ENCODE measurements at places on chromosomes 7 and 10.

DNA sequence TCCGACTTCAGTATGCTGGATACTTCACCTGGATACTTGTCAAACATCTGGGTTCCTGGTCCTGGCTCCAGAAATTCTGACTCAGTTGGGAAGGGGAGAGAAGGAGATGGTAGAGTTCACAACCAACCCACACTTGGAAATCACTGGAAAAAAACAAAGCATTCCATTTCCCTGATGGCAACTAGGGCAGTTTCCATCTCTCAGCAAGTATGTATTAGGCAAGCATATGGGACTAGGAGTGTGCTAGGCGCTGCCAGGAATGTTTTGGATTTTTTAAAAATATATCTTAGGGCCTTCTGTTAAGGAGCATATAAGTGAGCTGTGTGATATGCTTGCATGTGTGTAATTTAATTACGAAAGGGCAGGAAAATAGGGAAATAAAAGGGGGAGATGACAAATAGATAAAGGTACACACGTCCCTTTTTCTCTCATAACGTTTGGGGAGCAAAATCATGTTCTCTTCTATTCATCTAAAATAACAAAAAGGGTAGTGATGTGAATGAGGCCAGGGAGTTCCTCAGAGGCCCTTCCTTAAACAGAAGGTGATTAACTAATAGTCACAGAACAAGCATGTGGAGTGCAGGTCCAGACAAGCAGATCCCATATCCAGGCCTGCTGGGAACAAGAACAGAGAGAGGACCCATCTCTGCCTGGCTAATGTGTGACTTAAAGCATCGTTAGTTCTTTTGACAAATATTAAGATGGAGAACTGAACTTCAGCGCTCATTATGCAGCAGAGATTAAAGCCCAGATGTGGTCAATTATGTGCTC is 64.5 kb upstream of the NFE2L3 start:
- DNase-seq = no peak

GRCh38 chr7:801940-802381 is 30.3 kb upstream of the SUN1 start:
- DNase-seq = no peak

- DNase-seq = no peak
Measured at GRCh38 chr7:44430054-44430453, 60.4 kb downstream of the NUDCD3 start.

- no peak for DNase-seq
Measured at GRCh38 chr7:35551321-35552081, 143.4 kb downstream of the HERPUD2 start.

- no peak for DNase-seq
Measured at GRCh38 chr10:28769091-28769604, 91.8 kb downstream of the BAMBI start.

GRCh38 chr10:110650265-110650668 is 6.1 kb downstream of the RBM20 start:
- no peak for DNase-seq

GRCh38 chr10:129810-130209 is 5.4 kb upstream of the ZMYND11 start:
- DNase-seq = no peak

GRCh38 chr7:31642681-31643115 is 44.3 kb upstream of the PPP1R17 start:
- DNase-seq = no peak

GRCh38 chr10:127349737-127350136 is 153.3 kb upstream of the INSYN2A start:
- DNase-seq = no peak

- DNase-seq = no peak
Measured at GRCh38 chr7:103765901-103766300, 223.6 kb downstream of the RELN start.

- DNase-seq = no peak
Measured at GRCh38 chr7:78448911-78449310, 650.3 kb downstream of the PHTF2 start.

- no peak for DNase-seq
Measured at GRCh38 chr7:105768898-105769507, 107.4 kb downstream of the ATXN7L1 start.

- DNase-seq = no peak
Measured at GRCh38 chr10:12783293-12783692, 218.2 kb downstream of the CCDC3 start.

GRCh38 chr10:14686356-14686755 is 88.3 kb downstream of the FAM107B start:
- no peak for DNase-seq

GRCh38 chr7:135359615-135360014 is 126.0 kb downstream of the STRA8 start:
- no peak for DNase-seq

DNA sequence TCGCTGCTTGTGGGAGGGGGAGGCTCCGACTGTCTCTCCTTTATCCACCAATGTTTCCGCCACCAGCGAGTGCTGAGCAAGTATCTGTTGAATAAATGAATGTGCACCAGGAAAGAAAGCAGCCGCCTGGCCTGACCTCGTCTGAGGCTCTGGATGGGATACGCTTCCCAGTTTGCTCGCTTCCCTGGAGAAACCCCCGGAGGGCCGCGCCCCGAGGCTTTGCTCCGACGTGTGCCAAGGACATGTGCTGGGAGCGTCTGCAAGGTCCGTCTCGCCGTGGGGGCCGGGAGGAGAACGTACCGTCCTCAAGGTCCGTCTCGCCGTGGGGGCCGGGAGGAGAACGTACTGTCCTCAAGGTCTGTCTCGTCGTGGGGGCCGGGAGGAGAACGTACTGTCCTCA is 536.4 kb downstream of the DNAJB6 start:
- no peak for DNase-seq

- DNase-seq = no peak
Measured at GRCh38 chr7:117674617-117675016, 194.8 kb downstream of the CFTR start.

DNA sequence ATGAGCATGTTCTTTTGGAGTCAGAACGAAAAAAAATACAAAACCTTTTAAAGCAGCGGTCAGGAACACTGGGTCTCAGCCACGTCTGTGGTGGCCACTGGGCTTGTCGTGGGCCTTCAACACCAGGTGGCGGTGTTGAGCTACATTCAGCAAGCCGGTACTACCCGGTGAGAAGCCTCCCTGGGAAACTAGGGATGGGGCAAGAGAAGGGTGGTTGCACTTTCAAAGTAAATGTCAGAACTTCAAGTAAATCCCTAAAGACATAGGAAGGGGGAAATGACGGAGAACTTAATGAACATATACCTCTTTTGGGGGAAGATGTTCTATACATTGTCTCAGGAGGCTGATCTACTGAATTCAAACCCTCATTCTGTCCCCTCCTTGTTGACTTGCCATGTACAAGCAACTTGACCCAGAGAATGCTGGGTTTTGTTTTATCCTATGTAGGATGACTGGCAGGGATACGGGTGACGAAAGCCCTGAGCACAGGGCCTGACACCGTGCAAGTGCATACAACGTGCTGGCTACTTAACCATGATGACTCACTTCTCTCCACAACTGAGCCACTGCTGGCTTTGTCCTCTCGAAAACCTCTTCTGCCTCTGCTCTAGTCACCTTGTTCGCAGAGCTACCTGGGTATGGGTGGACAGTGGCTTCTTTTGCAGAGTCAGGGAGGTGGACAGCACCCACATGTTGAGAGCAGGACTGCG is 49.0 kb upstream of the BAMBI start:
- peak; percentile 80 for DNase-seq

GRCh38 chr7:29556405-29557195 is 7.0 kb upstream of the PRR15 start:
- no peak for DNase-seq

DNA sequence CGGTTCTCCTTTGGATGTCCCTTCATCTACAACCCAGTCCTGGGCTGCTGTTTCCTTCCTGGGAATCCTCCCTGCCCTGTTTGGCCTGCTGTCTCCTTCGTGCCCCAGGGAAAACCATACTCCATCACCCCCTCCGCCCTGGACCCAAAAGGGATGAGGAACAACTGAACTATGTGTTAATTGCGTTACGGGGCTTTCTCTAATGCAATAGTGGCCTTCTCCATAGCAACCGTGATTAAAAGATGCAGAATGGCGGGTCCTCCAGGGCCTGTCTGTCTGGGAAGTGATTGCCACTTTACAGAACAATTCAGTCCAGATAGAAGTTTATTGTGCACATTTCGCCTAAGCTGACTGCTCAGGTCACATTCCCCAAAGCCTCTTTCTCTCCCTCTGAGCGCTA is 112.0 kb upstream of the FGFR2 start:
- DNase-seq = no peak

- DNase-seq = no peak
Measured at GRCh38 chr7:105502173-105502572, 19.9 kb downstream of the PUS7 start.

DNA sequence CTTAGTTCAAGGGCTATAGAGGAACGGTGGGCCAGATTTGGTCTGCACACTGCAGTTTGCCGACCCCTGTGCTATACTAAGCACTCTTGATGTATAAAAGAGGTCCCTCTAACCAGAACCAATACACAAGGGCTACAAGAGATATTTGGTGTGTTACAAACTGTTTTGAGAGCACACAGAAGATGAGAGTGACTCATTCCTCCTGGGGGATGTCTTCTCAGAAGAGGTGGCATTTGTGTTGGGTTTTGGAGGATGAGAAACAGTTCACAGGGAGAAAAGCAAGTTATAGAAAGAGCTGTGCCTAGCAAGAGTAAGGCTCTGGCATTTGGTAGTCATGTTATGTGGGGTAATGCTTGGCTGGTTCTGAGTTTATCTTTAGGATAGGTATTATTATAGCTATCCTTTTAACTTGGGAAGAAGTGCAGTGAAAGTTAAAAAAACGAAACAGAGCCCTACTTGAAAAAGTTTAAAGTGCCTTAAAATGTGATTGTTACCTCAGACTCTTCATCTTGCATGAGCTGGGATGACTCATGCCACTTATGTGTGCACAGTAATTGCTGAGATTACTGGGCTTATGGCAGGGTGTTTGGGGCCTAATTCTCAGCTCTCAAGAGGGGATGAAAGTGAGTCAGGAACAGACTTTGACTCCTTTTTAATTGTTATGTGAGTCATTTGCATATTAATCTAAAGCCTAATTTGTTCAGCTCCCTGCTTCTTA is 160.4 kb downstream of the KIF20B start:
- DNase-seq = no peak

DNA sequence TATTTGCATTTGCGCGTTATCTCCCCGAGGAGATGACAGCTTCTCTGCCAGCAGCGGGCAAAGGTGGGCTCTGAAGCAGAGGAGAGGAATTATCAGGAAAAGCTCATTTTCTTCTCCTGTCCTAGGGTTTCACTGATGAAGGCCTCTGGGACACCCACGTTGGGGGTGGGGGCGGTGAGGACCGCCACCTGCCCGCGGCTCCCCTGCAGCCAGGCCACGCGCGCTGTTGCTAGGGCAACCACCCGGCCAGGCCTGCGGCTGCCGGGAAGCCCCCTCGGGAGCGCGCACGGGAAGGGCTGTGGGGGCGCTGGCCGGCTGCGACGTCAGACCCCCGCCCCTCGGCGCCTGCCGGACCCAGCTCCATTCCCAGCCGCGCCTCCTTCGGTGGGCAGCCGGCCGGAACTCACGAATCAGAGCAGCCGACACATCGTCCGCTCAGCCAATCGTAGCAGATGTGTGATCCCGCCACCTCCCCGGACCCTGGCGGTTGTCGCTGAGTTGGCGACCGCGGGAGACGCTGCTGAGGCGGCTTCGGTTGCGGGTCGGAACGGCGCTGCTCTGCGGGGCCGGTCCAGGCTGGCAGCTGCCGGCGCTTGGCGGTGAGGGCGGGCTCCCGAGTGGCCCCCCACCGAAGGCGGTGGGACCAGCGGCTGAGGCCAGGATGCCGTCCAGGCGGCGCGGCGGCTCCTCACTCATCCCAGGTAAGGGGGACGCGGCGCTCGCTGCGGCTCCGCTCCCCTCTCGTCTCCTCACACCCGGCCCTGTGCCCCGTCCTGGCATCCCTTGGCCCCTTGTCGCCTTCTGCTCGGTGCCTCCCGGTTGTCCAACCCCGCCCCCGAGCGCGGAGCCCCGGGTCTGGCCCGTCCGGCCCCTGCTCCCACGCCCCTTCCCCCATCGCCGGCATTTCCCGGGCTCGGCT is at the start of gene TPST1:
TSS of gene TPST1 (plus strand) at position 513 of the 919 bp plus-strand sequence. CDS start 35,092 bp downstream, outside the sequence.
- DNase-seq = peak; percentile 92

DNA sequence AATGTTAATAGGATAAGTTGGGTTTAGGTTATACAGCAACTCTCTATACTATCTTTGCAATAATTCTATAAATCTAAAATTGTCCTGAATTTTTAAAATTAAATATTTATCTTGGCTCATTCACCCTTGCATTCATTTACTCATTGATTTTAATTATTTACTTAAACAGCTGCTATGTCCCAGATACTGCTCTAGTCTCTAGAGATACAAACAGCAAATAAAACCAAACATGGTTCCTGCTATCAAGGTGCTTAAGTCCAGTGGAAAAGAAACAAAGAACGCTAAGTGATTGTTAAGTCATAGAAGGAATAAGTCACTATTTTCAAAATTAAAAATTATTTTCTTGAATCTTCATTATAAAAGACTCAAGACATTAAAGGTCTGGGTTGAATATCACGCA is 29.9 kb upstream of the MAT1A start:
- DNase-seq = no peak

DNA sequence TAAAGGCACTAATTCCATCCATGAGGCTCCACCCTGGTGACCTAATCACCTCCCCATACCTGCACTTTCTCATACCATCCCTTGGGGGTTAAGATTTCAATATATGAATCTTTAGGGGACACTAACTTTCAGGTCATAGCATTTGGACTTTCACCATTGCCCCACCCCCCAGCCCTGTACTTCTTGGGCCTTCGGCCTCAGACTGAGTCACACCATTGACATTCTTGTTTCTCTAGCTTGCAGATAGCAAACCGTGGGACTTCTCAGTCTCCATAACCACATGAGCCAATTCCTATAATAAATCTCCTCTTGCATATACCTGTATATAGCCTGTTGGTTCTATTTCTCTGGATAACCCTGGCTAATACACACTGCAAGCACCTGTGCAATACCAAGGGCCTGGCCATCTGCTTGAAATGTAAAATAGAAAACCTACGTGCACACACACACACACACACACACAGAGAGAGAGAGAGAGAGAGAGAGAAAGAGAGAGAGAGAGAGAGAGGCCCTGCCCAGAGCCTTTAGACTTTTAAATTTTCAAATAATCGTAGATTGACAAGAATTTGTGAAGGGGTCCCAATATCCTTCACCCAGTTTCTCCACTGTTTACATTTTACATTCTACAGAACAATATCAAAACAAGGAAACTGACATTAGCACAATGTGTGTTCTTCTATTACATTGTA is 25.3 kb downstream of the ANXA8 start:
- DNase-seq = no peak

Measured in stimulated activated effector memory CD8-positive, alpha-beta T cell treated with anti-CD3 and anti-CD28 coated beads, Interleukin-12 subunit alpha, Interleukin-12 subunit beta, amount 100 ng/mL, for 72 hours (primary cell).